ENCODE measurements at places on chromosomes 7 and 10.

DNA sequence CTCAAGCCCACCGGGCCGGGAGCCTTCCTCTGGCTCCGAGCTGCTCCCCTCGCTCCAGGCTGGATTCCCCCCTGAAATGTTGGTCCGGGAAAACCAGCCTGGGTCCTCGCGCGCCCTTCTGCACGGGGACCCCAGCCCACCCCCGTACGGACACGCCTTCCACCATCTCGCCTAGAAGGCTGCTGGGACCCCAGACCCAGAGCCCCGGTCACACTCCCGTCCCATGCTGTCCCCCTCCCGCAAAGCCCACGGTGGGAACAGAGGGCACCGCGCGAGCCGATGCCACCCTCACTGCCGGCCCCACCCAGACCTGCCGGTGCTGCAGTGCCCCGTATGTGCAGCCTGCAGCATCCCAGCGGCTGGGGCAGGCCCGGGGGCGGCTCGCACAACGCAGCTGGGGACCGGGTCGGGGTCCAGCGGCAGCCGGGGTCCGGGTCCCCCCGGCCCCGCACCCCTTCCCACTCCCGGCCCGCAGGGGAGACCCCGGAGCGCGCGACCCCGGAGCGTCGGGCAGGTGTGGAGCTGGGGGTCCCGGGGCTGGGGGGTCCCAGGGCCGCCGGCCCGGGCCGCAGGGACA is 871 bp downstream of the SPOCK2 start:
- peak; percentile 27 for DNase-seq

DNA sequence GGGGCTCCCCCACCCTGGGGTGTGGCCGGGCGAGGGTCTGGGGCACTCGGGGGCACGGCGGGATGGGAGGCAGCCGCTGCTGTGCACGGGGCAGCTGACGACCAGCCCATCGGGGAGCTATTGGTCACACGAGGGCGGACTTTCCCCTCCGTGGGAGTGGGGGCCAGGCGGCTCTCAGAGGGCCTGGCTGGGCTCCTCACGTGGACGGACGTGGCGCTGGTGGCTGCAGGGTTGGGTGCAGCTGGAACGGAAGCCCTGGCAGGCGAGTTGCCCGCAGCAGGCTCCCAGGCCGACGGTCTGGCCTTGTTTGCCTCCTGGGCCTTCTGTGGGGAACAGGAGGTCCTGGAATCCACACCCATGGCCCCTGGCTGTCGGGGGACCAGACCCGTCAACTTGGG is 14.3 kb downstream of the MICALL2 start:
- DNase-seq = no peak

DNA sequence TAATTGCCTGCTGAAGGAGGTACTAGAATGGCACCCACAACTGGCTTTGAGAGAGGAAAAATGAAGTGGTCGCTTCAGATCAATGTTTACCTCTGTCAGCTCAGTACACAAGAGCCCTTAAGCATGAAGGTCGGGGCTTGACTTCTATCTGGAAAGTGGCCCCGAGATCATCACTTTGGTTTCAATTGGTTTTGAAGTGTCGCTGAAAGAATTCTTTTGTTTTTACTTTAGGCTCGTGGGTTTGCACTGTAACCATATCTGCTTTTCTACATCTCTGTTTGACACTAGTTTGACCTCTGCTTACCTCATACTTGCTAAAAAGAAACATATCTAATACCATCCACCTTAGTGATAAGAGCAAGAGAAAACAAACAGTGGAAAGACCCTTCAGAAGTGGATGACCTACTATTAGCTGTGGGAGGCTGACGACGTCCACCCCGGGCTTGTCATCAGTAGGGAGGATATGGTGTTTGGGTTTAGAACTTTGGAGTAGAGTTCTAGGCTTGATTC is 361.8 kb downstream of the GATA3 start:
- DNase-seq = peak; percentile 40

- DNase-seq = peak; percentile 76
These were observed at the start of gene NSUN5 for GRCh38 chr7:73308665-73309214. Gene NSUN5 (minus strand): TSS chr7:73308826. CDS start chr7:73308790, 36 bp downstream.

GRCh38 chr10:106682175-106682574 is 482.3 kb downstream of the SORCS1 start:
- no peak for DNase-seq

DNA sequence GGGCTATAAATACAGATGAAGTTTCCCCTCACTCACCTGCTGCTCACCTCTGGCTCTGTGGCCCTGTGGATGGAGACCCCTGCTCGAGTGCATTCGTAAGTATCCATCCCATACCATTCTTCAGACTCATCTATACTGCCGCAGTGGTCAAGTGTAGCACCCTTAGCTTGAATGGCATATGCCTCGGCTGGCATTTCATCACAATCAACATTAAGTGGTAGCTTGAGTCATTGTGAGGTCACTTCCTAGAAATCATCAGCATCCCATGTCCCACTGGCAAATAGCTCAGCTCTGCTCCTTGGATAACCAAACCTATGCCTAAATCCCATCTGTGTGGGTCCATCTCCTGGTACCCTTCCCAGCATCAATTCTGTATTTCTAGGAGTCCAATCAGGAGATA is 38.2 kb downstream of the MDH2 start:
- DNase-seq = no peak

- DNase-seq = no peak
These were observed 35.8 kb upstream of the NPSR1 start for GRCh38 chr7:34622182-34622581.

GRCh38 chr10:76435157-76435556 is 1003.7 kb downstream of the LRMDA start:
- no peak for DNase-seq

DNA sequence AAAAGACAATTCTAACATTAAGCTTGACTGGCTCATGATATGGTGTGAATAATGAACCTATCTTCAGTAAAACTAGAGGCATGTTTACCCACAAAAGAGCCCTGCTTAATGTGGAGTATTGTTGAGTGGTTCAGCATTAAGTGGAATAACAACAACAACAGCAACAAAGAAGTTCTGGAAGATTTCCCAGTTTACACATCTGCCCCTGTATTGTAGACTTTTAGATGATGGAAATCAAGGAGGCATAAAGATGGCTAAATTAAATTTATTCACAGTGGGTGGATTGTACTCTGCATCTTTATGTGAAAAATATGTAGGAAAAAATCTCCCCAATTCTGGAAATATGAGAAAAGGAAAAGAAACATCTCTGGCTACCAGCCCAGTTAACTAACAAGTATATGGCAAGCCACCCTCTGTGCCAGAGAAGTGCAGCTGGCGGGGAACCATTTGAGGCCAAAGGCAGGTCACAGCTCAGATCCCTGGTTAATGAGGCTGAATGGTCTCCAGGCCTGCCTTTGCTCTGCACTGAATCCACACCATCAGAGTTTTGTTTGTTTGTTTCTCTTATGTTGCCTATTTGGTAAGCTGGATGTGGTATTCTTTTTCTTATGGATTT is 186.0 kb downstream of the SEMA3D start:
- no peak for DNase-seq

GRCh38 chr10:70311698-70312097 is 27.9 kb upstream of the NPFFR1 start:
- DNase-seq = no peak

- DNase-seq = no peak
These were observed 7.6 kb upstream of the TMEM248 start for GRCh38 chr7:66913118-66914037.

- no peak for DNase-seq
These were observed 514.4 kb downstream of the INHBA start for GRCh38 chr7:41188163-41189130.

DNA sequence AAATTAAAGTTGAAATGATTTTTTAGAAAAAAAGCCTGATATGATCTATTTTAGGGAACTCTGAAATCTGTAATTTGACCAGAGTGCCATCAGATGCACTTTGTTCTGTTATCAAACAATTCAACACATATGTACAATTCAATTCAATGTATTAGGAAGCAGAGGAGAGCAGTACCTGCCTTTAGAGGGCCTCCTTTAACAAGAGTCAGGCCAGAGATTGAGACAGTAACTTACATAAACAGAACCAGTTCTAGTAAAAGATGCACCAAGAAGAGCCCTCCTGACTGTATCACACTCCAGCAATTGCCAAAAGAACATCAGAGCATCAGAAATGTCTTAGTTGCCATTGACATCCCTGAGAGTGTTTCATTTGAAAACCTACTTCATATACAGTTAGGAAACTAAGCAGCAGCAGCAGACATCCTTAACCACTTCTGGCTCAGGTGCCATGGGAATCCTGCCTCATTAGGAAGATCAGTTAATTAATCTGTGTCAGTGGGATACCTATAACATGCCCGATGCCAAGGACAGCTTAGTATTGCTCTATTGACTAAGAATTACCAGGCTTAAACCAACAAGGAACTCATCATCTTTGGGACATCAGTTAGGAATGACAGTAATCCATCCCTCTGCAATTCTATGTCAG is 1222.6 kb upstream of the LRRN3 start:
- no peak for DNase-seq

DNA sequence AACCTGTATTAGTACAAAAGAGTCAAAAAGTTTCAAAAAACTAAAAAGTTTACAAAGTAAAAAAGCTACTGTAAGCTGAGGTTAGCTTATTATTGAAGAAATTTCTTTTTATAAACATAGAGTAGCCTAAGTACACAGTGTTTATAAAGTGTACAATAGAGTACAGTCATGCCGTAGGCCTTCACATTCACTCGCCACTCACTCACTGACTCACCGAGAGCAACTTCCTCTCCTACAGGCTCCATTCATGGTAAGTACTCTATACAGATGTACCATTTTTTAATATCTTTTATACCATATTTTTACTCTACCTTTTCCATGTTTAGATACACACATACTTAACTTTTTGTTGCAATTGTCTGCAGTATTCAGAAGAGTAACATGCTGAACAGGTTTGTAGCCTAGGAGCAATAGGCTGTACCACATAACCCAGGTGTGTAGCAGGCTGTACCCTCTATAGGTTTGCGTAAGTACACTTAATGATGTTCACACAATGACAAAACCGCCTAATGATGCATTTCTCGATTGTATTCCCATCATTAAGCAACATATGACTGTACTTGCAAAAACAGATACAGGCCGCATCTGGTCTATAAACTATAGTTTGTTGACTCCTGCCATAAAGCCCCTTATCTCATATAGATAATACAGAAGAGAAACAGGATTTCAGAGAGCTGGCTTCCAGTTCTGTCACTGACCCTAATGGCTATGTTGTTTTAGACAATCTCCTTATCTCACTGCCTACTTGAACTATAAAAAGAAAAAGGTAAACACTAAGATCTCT is 438.8 kb downstream of the HTR7 start:
- no peak for DNase-seq

- DNase-seq = no peak
These were observed 17.3 kb downstream of the GRID2IP start for GRCh38 chr7:6533893-6534495.

GRCh38 chr10:122117475-122117874 is 128.5 kb downstream of the TACC2 start:
- DNase-seq = no peak

- no peak for DNase-seq
These were observed 621.1 kb upstream of the CELF2 start for GRCh38 chr10:10396601-10397000.

GRCh38 chr7:123665896-123666295 is 10.2 kb downstream of the LMOD2 start:
- no peak for DNase-seq

DNA sequence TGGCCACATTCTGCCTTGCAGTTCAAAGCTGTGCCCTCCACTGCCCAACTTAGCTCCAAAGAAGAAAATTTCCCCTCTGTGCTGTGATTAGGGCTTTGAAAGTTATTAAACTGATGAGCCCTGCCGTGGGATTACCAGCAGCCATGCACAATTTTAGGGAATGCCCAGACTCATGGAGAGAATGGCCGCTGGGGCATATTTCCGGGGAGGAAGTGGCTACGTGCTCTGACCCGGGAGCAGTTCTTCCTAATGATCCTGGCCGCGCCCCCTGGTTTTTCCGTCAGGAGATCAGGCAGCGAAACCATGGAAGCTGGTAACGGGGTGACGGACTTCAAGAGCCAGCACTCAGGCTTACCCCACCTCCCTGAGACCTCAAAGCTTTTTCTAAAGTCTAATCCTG is 365.5 kb upstream of the PFKP start:
- no peak for DNase-seq

GRCh38 chr7:104943502-104944343 is 70.3 kb upstream of the KMT2E start:
- DNase-seq = peak; percentile 58

DNA sequence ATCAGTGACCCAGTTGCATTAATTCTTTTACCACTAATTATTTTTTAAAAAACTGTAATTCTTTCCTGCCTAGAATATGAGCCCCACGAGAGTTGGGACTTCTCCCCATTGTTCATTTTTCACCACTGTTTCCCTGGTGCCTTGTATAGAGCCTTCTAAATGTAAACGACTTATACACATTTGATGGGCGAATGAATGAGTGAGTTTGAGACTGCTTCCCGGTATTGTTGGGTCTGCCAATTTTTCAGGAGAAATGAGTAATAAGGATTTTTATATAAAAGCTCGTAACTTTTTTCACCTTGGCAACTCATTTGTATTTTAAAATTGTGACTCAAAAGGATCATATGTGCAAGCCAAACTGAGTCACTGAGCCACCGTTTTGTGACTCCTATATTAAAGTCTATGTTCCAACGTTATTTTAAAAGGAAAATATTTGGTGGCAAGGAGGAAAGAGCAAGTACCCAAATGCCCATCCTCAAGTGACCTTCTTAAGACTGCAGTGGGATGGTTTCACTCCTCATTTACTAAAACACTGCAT is 621.3 kb downstream of the KCNMA1 start:
- no peak for DNase-seq

GRCh38 chr7:27147199-27148030 is at the start of gene HOXA6:
Gene HOXA6 (minus strand): TSS chr7:27147774. CDS start chr7:27147749, 25 bp downstream.
- DNase-seq = no peak

DNA sequence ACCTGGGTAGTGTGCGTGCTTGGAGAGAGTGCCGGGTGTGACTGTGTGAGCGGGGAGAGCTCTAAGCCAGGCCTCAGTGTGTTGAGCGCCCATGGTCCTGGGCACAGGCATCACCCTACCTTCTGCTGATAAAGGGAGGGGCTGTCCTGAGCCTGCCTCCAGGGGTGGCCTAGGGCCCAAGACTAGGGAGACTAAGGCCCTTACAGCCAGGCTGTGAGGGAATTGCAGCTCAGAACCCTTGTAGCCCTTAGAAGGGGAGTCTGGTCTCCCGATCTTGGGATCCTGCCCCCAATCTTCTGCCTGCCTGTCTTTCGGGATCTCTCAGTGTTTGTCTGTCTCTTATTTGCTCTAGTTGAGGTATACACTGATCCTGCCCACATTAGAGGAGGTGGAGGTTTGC is 41.2 kb downstream of the PAX2 start:
- no peak for DNase-seq

- DNase-seq = no peak
These were observed 56.0 kb upstream of the TFEC start for GRCh38 chr7:116086547-116087045.

- no peak for DNase-seq
These were observed 10.4 kb downstream of the HTR7 start for GRCh38 chr10:90847436-90847835.

DNA sequence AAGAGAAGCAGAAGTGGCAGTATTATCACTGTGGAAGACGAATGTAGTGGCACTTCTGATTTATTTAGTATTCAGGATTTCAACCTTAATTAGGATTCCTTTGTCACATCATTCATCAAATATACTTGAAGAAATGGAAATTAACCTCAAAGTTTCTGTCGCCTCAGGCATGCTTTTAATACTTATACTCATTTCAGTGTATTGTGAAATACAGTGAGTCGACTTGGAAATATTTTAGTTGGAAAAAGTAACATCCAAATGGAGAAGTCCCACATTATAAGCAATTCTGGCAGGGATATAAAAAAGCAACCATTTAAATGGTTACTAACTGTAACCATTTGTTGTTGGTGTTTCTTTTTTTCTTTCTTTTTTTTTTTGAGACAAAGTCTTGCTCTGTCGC is 648.8 kb downstream of the ARL4A start:
- DNase-seq = no peak

- no peak for DNase-seq
These were observed 39.5 kb upstream of the SLC29A4 start for GRCh38 chr7:5243261-5243660.
